NCI-H1436 (cell line): ENCODE measurements at places on chromosomes 6 and 20.
A peak's percentile ranks its signal among the peaks of the same experiment; 100 is the strongest.

- DNase-seq: no peak
Measured at GRCh38 chr6:154239392-154239791, 117.2 kb downstream of the IPCEF1 start.

DNA sequence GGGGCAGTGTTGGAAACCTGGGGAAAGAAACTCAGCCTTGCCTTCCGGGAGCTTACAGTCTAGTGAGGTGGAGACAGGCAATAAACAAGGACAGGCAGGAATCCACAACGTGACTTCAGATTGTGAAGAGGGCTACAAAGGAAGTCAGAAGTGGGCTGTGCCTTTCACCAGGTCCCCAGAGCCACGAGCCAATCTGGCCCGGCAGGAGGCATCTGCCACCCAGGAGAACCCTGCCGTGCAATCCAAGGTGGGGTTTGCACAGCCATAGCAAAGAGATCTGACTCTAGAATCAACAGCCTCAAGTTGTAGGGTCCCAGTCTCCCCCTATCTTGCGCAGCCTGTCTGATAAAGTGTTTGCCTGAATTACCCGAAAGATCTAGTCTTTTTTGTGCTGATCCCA is 5.5 kb downstream of the SLC32A1 start:
- peak; percentile 24 for DNase-seq

- DNase-seq: no peak
Measured at GRCh38 chr20:44247586-44248409, 690 bp downstream of the GDAP1L1 start.

DNA sequence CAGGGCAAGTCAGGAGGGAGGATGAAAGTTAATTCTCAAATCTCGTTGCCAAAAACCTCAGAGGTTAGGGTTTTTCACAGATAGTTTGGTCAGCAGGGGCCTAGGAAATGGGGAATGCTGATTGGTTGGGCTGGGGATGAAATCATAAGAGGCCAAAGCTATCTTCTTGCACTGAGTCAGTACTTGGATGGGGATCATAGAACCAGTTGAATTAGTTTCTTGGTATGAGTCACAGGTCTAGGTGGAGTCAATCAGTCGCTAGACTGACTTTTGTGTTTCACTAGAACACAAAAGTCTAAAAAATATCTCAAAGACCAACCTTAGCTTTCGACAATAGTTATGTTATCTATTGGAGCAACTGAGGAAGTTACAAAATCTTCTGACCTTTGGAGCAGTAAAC is 368.5 kb downstream of the TBC1D32 start:
- no peak for DNase-seq

DNA sequence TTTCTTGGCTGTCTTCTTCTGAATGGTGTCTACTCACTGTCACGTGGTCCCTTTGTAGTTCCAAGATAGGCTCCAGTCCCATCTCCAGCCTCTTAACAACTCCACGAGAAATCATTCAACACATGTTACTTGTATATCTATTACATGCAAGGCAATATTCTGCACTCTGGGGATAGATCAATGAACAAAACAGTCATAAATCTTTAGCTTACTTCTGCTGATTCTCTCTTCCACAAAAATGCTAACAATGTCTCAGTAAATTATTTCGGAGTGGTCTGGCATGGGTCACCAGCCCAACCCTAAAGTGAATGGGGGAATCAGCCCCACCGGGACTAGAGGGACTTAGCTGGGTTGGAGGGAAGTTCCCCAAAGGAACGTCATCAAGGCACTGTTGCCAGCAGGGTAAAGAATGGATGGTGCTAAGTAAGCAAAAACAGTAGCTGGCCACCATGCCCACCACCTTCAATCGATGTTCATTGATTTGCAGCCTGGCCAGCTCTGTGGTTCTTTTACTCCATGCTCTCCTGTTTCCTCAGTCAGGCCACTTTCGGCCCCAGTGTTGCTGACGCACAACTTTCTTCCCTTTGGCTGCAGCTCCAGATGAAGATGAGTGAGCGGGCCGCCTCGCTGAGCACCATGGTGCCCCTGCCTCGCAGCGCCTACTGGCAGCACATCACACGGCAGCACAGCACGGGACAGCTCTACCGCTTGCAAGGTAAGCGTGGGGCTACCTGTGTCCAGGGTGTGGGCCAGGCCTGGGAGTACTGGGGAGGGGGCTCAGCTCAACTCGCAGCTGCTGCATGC is 167.7 kb downstream of the DOK5 start:
- no peak for DNase-seq

DNA sequence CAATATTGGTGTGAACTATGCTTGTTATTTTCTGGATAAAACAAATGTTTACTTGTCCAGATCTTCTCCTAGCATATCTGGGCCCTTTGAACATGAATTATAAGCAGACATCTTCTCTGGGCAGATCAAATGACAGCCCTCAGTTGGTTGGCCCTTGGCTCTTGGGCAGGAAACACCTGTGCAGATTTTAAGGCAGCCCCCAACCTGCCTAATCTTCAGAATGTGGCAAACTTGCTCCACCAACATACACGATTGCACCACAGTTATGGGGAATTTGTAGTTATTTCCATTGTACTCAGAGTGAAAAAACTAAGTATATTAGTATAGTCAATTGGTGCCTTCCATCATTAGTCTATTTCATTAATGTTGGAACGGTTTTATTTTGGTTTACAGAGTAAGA is 94.9 kb upstream of the KCNK16 start:
- DNase-seq: no peak

GRCh38 chr6:163354085-163354484 is 60.4 kb upstream of the QKI start:
- DNase-seq: no peak

DNA sequence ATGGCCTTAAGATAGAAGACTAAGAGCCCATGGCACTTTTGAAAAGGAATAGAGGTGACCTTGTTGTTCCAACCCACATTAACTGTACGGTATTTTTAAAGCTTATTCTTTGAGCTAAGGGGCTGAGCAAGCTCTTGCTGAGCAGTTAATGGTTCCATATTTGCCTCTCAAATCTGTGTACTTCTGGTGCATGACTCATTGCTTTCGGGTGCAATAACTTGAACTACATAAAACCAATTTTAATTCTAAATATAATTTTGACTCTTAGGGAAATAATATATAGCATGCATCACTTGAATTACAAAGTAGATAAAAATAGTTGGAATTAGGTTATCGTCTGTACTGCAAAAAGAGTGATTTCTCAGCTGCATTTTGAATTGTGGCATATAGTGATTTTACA is 348.1 kb upstream of the CITED2 start:
- DNase-seq: peak; percentile 24

- DNase-seq: no peak
Measured at GRCh38 chr6:147268254-147268653, 64.0 kb downstream of the STXBP5 start.

DNA sequence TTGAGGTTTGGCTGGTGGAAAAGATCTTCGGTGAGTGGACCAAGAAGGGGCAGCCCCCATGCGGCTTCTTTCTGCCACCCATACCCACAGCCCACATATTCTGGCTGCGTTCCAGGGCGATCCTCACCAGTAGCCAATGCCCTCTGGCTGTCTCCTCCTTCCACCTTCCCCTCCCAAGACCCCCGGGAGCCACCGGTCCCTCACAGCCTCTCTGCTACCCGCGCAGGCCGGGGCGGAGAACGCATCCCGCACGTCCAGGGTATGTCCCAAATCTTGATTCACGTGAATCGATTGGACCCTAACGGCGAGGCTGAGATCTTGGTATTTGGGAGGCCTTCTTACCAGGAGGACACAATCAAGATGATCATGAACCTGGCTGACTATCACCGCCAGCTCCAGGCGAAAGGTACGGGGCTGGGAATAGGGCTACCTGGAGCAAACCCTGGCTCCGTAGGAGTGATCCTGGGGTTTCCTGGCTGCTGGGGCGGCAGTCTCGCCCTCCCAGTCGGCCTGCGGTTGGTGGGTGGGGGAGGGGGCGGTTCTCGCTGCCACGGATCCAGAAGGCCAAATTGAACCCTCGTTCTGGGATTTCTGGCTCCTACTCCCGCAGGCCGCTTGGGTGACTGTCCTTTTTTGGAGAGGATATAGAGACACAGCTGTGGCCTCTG is 545 bp downstream of the KHDC3L start:
- DNase-seq: no peak

- no peak for DNase-seq
Measured at GRCh38 chr6:64459411-64459944, 823.9 kb downstream of the PHF3 start.

GRCh38 chr6:113127786-113128419 is 729.2 kb upstream of the MARCKS start:
- no peak for DNase-seq

- DNase-seq: no peak
Measured at GRCh38 chr6:12962987-12963386, 246.4 kb downstream of the PHACTR1 start.

DNA sequence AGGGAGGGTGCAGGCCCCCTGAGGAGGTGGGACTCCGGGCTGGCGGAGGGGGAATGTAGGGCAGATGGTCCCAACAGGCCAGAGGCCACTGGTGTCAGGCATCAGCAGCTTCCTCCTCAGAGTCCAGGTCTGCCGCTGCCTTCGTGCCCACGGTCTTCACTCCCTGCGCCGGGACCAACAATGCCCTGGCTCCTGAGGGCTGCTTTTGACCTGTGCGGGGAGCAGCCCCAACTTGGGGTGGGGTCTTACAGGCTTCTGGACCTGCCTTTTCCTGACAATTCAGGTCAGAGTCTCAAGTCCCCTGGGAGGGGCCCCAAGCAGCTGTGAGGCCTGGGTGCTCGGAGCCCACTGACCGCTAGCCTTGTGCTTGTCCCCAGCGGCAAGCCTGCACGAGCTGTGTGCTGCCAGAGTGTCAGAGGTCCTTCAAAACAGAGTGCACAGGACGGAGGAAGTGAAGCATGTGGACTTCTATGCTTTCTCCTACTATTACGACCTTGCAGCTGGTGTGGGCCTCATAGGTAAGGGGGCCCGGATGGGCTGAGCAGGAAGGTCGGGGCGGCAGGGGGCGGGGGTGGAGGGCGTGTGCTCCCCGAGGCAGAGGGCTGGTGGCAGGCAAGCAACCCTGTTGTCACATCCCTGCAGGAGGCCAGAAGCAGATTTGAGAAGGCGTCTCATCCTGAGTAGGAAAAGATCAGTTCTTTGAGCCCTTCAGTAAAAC is 25.3 kb upstream of the PYGB start:
- no peak for DNase-seq

DNA sequence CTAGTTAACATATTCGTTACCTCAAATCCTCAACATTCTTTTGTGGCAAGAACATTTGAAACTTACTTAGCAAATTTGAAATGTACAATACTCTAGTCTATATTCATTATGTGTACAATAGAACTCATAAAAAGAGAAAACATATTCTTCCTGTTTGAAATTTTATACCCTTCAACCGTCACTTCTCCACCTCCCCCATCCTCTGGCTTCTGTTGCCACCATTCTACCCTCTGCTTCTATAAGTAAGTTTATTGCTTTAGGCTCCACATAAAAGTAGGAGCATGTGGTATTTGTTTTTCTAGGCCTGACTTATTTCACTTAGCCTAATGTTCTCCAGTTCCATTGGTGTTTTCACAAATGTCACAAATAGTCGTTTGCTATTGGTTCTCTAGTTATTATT is 205.3 kb downstream of the TENT5A start:
- DNase-seq: no peak

- no peak for DNase-seq
Measured at GRCh38 chr20:14009208-14009607, 13.9 kb downstream of the MACROD2 start.

DNA sequence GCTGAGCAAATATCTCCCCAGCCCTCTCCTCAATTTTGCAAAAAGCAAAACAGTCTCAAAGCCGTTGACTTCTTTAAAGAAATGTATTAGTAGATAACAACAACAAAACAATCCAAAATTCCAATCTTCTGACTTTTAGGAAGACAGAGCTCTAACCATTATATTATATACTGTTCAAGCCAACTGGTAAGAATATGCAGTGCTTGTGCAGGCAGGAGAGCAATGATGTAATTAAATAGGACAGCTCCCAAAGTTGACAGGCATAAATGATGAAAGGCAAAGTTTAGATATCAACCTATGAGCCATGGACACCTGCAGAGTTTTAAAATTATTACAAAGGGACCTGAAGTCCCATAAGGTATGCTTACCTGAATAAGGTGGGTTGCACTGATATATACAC is 16.6 kb upstream of the CEP85L start:
- DNase-seq: no peak

DNA sequence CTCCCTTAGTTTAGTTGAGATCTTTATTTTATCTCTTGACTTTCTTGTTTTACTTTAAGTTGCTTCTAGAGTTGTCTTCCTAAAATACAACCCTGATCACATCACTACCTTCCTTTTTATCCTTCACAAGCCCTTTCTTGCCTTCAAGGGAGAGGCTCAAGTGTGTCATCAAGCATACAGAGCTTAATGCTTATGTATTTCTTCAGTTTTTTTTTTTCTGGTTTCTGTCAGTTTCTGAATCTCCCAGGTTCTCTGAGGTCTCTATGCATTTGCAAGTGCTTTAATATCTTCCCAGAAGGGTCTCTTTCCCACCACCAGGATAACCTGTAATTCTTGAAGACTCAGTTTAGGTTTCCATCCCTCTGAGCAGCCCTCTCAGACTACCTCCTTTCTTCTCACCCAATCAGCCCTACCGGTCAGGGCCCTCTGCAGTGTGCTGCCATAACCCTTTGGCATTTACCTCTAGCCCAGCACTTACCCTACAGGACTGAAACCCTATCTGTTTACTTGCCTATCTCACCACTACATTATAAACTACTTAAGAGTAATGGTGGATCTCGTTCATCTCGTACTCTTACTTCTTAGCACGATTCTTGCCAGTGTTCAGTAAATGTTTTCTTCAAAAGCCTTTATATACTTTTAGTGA is 36.9 kb downstream of the EYA4 start:
- no peak for DNase-seq
